Stimulated activated CD8-positive, alpha-beta memory T cell treated with anti-CD3 and anti-CD28 coated beads, Interleukin-2, amount 100 ng/mL, for 48 hours (primary cell): ENCODE measurements at places on chromosomes 5 and 9.

GRCh38 chr5:57317341-57317740 is 143.5 kb downstream of the GPBP1 start:
- no peak for DNase-seq

DNA sequence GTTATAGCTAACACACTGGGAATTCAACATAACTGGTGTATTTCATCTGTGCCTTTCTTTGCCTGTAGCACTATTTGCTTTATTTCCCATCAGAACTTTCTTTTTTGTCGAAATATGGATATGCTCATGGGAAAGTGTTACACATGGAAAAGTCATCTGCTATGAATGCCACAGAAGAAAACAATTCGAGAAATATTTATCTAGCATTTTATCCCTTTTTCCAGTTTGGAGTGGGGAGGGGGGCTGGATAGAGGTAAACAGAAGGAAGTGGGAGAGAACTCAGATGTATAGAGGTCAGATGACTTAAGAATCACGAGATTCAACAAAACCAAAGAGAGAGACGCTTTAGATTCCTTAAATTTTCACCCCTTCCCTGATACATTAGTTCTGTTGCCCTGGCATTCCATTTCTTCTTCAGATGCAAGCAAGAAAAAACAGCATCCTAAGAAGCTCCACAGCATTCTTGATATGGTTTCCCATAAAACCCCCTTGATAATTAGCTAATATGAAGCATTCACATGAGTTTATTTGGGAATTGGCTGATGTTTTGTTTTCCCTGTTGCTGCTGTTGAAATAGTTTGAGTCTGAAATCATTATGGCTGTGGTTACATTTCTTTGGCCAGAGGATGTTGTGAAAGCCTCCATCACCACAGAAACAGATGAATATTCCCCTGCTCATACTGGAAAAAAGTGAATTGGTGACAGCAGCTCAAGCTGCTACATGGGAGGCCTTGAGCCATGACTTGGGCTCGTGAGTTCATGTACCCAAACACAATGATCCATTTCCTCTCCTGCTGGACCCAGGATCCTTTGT is 335.8 kb upstream of the DAB2 start:
- no peak for DNase-seq

GRCh38 chr5:169803077-169803981 is 166.3 kb downstream of the DOCK2 start:
- no peak for DNase-seq

DNA sequence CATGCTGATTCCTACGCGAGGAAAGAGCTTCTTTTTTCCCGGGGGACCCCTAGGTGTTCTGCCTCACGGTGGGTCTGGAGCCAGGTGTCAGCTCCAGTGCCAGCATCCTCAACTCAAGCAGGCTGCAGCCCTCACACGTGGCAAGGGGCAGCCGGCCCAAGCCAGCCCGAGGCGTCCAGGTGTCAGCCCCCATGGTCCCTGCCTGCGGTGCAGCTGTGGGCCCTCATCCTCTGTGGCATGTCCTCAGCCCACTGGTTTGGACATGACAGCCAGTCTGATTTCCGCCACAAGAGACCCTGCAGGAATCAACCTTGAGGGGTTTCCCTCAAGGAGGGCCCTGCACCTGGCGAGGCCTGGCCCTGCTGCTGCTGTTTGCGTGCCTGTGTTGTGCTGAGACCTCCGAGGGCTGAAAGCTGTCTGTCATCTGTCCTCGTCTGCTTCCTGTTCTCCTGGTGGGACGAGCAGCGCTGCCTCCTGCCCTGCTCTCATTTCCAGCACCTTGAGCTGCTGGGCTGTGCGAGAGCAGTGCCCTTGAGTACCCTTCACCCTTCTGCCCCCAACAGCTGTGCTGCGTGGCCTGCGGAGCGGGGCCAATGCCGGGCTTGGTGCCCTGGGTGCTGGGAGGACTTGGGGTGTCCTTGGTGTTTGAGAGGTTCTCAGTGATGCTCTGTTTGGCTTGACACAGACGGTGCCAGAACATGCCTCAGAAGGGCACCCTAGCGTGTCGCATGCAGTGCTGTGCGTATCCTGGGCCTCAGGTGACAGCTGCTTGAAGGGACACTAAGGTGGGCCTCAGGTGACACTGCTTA is 137.6 kb downstream of the CACNA1B start:
- no peak for DNase-seq

GRCh38 chr9:129509533-129509928 is 111.4 kb downstream of the C9orf50 start:
- DNase-seq = no peak

DNA sequence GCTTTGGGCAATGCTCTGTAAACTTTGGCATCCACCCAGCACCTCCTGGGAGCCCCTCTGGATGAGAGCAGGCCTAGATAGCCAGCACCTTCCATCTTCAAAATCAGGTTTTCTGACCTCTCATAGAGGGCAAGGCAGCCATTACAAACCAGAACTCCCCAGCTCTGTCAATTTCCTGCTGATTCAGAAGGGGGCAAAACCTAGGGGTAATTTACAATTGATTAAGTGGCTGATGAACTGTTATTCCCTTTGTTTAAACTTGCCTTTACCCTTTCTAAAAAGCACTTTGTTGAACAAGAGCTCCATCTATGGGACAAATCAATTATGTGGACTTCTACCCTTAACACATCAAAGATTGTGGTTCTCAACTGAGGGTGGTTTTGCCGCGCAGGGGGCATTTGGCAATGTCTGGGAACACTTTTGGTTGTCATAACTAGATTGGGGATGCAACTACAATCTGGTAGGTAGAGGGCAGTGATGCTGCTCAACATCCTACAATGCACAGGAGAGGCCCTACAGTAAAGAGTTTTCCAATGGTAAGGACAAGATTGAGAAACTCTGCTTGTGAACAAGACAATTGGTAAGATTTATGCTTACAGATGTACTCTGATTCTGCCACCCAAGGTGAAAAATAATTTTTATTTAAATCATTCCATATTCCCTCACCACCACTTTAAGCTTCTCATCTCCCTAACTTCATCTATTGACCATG is 184.1 kb downstream of the MARCHF11 start:
- DNase-seq = no peak

DNA sequence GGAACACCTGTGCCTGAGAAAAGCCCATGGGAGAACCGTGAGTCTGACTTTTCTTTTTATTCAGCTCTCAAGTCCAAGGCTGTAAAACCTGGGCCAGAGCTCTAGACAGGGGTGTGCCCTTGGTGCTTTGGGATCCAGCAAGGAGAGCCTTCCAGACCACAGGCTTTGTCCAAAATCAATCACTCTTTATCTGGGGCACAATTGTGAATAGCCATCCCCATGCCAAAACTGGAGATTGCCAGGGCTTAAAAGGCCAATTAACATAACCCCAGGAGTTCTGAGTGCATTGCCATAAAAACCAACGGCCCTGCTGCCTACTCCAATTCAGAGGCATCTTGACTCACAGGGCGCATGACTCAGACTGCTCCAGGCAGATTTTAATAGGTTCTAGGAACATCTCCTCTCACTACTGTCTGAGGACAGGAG is 391.8 kb downstream of the ARHGEF28 start:
- no peak for DNase-seq

- DNase-seq = no peak
These were observed 7.6 kb upstream of the AK1 start for GRCh38 chr9:127884976-127885490.

DNA sequence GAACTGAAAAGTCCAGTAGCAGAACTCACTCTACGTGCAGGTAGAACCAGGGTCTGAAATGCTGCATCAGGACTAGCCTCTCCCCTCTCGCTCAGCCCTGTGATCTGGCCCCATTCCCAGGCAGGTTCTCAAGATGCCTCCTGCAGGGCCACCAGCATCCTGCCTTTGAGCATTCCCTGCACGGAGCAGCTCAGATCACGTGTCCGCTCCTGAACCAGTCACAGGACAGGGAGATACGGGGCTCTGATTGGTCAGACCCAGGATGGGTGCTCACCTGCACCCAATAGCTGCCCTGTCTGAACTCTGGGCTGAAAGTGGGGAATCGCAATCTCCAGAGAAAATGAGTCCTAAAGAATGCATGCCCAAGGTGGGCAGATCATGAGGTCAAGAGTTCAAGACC is 50.8 kb downstream of the NEURL1B start:
- no peak for DNase-seq

- no peak for DNase-seq
These were observed 104.5 kb upstream of the LHFPL2 start for GRCh38 chr5:78753093-78753531.

- DNase-seq = no peak
These were observed 815.5 kb downstream of the TLE1 start for GRCh38 chr9:80873861-80874260.
